Stimulated activated CD4-positive, alpha-beta T cell treated with anti-CD3 and anti-CD28 coated beads, TNF-alpha, amount 100 ng/mL, for 4 hours (primary cell): ENCODE measurements at places on chromosomes 12 and 14.

DNA sequence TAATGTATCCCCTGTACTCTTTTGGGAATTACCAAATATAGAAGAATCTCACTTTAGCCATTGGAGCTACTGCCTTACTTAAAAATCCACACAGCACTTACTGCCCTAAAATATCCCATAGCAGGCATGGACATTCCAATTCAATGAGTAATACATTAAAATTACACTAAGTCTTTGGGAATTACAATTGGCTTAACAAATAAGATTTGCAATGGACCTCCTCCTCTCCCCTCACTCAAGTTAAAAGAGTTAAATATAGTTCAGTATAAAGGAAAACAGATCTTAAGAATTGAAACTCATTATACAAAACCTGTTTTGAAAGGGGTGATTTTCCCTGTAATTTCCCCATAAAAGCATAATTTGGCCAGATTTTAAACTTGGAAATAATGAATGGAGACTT lies 477.1 kb downstream of the SLC16A7 start:
- DNase-seq, result no peak

- DNase-seq, result no peak
Measured at GRCh38 chr12:104535369-104535768, 78.6 kb downstream of the CHST11 start.

GRCh38 chr14:94775091-94775870 lies 5.4 kb upstream of the GSC start:
- no peak for DNase-seq

- no peak for DNase-seq
Measured at GRCh38 chr12:93103154-93103553, 174.1 kb upstream of the EEA1 start.

- DNase-seq, result no peak
Measured at GRCh38 chr12:115687094-115687493, 590.4 kb downstream of the MED13L start.

- DNase-seq, result no peak
Measured at GRCh38 chr14:28875934-28876571, 109.5 kb downstream of the FOXG1 start.

DNA sequence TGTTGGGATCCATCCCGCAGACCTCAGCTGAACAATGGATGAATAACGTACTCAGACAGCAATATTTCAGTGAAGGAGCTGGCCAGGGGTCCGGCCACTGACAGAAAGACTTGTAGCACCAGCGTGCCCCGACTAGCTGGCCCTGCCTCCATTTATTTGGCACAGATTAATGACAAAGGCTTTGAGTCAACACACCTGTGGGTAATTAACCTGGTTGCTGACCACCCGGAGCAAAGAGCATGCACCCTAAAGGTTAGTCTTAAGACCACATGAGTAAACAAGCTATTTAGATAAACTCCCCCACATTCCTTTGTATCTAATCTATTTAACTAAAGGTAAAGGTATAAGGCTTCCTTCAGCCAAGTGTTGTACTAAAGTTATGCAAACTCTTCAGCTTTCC lies 868.6 kb downstream of the LRFN5 start:
- DNase-seq, result no peak

DNA sequence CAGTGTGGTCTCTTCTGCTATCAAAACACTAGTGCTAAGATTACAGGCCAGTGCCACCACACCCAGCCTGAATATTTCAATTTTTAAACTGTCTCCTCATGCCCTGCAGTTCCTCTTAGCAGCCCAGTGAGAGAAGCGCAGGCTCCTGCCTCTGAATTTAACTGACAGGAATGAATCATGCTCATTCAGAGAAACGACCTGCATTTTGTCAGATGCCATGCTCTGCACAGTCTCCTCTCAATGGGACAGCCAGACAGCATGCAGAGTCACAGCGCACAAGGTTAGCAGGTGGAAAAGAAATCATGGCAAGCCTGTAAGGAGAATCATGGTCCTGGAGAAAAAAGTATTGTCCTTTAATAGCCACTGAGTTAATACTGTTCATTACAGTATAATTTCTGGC lies 691.0 kb upstream of the SEL1L start:
- no peak for DNase-seq

GRCh38 chr14:96056509-96057422 lies 17.6 kb downstream of the C14orf132 start:
- DNase-seq, result no peak

DNA sequence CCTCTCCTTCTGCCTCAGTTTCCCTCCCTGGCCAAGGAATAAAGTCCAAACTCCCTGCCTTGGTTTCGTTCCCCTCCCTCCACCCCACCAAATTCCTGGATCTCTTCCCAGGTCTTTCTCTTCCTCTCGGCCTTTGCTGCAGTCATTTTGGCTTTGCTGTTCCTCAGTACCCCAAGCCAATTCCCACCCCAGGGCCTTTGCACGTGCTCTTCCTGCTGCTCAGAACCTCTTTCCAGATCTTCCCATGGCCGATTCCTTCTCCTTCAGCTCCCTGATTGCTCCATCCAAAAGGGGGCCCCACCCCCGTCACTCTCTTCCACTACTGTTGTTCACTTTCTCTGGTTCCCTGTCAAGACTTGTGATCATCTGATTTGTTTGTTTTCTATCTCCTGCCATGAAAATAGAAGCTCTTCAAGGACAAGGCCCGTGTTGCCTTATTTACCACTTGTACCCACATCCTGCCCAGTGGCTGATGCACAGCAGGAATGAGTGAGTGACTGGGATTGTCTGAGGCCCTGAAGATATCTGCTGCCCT lies 3.1 kb downstream of the HNF1A start:
- DNase-seq, result no peak

DNA sequence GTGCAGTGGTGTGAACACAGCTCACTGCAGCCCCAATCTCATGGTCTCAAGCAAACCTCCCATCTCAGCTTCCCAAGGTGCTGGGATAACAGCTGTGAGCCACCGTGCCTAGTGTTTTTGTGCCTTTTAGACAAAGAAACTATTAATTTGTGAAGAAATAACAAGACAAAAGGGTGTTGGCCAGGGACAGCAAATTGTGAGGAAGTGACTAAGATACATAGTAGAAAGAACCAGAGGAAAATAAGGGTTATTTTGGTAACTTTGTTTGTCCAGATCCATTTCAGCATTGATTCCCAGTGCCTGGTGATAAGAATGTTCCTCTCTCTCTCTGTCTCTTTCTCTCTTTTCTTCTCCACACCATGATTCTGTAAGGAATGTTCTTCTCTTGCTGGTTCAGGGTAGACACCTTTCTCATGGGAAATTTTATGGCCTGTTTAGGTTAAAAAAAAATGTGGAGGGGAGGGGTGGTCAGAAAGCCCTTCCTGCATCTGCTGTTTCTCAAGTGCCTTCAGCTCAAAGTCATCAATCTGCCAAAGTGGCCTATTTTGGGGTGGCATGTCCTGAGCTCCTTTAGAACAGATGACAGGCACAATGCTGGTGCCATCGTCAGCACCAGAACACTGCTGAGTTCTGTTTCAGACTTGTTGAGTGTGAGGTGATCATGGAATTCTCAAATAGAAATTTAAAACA lies 184.4 kb upstream of the EEA1 start:
- DNase-seq, result no peak

DNA sequence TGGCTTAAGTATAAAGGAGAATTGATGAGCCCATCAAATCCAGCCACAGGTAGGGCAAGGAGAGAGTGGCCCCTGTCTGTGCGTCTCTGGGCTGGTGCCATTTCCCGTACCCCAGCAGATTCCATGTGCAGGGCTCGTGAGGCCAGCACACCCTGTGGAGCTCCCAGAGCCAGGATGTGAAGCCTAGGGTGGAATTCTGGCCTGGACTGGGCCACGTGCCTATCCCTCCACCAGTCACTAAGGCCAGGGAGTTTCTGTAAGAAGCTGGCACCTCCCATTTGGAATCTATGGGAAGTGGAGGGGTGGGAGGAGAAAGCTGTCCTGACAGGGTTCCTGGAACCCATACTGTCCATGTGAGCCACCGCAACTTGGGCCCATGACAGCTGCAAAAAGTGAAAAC lies 148.5 kb downstream of the FOXN3 start:
- no peak for DNase-seq

DNA sequence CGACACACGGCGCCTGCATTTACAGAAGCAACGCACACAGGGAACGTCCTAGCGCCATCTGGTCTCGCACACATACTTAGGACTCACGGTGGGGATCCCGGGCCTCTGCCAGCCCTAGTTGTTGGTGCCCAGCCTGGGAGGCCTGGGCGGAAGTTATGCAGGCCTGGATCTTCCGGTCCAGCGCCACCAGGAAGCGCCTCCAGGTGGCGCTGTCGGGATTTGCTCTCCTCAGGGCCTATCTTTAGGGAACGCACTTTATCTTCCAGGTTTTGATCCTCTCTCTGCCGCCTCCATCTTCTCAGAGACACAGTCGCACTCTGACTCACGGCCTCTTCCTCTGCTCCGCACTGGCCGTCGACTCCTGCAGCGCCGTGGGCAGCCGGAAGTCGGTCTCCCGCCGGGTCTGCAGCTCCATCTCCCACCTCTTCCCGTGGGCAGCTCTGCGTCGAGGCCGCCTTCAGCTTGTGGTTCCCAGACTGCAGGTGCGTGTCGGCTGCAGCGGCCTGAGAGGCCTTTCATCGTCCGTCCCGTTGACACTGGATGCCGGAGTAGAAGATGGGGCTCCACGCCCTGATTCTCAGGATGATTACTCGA lies 760.4 kb downstream of the TMEM121 start:
- DNase-seq, result no peak

DNA sequence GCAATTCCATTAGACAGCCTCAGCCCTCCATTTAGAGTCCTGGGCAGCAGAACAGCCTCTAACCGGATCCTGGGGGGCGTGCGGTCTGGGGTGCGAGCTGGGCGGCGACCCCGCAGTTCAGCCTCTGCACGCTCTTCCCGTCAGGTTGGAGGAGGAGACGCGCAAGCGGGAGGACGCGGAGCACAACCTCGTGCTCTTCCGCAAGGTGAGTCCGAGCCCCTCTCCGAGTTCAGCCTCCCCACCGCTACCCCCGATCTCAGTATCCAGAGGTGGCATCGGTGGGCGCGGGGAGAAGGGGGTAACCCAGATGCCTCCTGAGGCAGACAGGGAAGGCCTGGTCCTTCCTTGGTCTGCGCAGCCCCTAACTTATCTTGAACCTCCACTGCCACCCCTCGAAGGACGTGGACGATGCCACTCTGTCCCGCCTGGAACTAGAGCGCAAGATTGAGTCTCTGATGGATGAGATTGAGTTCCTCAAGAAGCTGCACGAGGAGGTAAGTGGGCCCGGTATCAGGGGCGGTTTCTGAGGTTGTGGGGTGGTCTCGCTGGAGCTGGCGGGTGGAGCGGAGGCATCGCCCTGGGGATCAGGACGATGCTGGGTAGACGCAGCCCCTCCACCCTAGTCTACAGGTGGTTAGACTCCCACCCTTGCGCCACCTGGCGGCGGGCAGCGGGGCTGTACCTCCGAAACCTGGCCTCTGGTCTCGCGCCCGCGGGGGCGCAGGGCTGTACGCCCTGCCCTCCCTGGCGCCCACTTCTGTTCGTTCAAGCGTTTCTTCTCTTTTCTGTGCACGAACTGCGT lies 1.3 kb downstream of the PRPH start:
- peak; percentile 41 for DNase-seq

DNA sequence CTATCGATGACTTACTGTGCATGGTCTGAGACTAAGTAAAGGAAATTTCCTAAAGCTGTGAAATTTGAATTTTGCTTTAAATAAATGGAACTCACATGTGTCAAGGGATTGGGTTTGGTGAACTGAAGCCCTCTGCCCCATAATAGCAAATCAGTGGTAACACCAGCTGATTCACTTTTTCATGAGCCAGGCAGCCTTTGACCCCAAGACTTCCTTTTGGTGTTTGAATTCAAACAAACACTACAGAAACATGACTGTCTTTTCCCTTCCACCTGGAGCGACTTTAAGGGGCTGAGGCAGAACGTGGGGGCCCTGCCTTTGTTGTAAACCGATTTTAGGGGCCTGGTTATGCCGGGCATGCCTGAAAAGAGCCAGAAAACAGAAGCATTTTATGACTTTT lies 28.8 kb downstream of the KCTD10 start:
- no peak for DNase-seq

DNA sequence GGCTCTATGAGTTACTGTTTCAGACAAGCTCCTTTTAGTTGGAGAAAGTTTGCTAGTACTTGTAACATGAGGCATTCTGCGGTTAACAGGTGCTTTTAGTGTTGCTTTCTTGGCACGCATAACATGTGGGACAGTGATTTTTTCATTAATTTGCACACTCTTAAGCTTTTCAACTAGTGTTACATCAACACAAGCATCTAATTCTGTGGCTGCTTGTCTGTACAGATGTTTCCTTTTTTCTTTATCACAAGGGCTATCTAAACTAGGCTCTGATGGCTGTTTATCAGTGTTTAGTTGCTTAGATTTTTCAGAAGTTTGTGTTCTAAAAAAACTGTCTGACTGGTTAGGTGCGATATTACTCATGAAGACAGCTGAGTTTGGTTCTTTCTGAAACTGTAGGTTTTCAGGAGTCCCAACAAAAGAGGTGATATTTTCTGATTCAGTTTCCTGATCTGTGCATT lies 120.1 kb downstream of the RALGAPA1 start:
- DNase-seq, result no peak

GRCh38 chr14:45156067-45156466 lies 20.3 kb downstream of the FANCM start:
- no peak for DNase-seq

- no peak for DNase-seq
Measured at GRCh38 chr14:24362241-24362960, 5.6 kb upstream of the NFATC4 start.

- no peak for DNase-seq
Measured at GRCh38 chr12:21573733-21574358, 30.8 kb downstream of the GYS2 start.

DNA sequence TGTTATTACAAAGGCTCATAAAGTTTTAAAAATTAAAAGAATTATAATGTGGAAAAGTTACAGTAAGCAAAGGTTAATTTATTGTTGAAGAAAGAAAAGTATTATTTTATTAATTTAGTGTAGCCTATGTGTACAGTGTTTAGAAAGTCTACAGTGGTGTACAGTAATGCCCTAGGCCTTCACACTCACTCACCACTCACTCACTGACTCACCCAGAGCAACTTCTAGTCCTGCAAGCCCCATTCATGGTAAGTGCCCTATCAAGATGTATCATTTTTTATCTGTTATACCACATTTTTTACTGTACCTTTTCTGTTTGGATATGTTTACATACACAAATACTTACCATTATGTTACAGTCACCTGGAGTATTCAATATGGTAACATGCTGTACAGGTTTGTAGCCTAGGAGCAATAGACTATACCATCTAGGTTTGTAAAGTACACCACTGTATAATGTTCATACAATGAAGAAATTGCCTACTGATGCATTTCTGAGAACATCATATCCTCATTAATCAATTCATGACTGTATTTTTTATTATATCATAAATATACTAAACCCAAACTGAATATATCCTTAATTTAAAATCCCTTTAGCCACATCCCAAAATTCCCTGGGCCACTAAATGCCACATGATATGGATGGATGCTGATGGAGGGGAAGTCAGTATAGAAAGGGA lies 43.6 kb upstream of the NID2 start:
- no peak for DNase-seq
